ENCODE measurements at places on chromosomes 5 and 9.

- no peaks in the 10 kb centered on the region for H3K4me1 ChIP-seq
- H3K36me3 ChIP-seq, result no peaks in the 10 kb centered on the region
- no peak overlapping the region for H3K27ac ChIP-seq
These were observed 688.0 kb upstream of the SEMA6A start for GRCh38 chr5:117262572-117263131.

- DNase-seq, result no peak
- H3K27me3 ChIP-seq, result no peaks in the 10 kb centered on the region
- no peaks in the 10 kb centered on the region for H3K36me3 ChIP-seq
These were observed 8.8 kb upstream of the GM2A start for GRCh38 chr5:151244206-151244605.

DNA sequence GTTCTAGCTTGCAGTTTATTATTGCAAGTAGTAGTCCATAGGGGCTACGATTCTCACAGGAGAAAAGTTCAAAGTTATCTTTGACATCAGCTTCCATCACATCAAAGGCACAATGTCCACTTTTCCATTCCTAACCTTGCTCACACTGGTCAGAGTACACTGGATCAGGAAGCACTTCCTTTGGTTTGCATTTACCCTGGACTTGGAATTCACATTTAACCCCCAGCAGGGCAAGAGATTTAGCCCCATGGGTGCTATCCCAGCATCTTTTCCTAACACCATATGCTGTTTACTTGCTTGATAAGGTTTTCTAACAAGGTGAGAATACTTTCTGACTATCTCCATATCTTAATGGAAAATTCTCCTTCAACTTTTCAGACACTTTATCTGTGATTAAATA lies 55.6 kb upstream of the ASTN2 start:
- no peaks in the 10 kb centered on the region for H3K4me1 ChIP-seq
- H3K36me3 ChIP-seq, result no peaks in the 10 kb centered on the region
- no peak for DNase-seq
- no peaks in the 10 kb centered on the region for H3K27me3 ChIP-seq

DNA sequence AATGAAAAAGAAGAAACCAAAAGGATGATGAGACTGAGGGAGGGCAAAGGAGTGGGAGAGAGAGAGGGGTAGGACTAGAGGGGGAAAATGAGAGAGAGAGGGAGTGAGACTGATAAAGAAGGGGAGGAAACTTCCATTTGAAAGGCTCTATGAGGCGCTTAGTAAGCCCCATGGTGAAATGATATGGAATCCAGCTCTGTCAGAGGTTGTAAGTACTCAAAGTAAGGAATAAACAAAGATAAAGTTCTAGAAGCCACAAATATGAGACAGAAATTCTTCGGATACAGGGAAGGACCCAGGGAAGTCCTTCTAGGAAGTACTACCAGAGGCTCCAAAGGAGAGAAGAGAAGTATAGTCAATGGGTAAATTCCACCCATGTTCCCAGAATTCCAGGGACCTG lies 21.7 kb upstream of the VLDLR start:
- no peaks in the 10 kb centered on the region for H3K36me3 ChIP-seq
- H3K4me3 ChIP-seq, result no peak overlapping the region
- H3K4me1 ChIP-seq, result peaks cover 11% of the 10 kb centered on the region
- H3K27ac ChIP-seq, result no peak overlapping the region
- no peaks in the 10 kb centered on the region for H3K27me3 ChIP-seq

DNA sequence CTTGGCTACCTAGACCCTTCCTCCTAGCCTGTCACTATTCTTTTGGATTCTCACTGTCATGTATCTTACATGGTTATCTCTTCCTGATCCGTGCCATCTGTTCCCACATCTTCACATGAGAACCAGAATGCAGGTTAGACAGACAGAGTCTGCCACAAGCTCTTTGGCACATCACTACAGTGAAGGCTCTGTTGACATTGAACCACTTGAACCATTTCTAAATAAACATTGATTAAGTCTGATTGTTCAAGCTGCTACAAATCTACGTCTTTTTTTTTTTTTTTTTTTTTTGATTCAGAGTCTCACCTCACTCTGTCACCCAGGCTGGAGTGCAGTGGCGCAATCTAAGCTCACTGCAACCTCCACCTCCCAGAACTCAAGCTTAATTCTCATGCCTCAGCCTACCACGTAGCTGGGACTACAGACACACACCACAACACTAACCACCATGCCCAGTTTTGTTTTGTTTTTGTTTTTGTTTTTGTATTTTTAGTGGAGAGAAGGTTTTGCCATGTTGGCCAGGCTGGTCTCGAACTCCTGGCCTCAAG lies 85.1 kb upstream of the LRRTM2 start:
- peaks cover 27% of the 10 kb centered on the region for H3K4me1 ChIP-seq
- H3K27me3 ChIP-seq, result no peaks in the 10 kb centered on the region
- no peaks in the 10 kb centered on the region for H3K36me3 ChIP-seq
- DNase-seq, result no peak
- no peak overlapping the region for H3K27ac ChIP-seq

DNA sequence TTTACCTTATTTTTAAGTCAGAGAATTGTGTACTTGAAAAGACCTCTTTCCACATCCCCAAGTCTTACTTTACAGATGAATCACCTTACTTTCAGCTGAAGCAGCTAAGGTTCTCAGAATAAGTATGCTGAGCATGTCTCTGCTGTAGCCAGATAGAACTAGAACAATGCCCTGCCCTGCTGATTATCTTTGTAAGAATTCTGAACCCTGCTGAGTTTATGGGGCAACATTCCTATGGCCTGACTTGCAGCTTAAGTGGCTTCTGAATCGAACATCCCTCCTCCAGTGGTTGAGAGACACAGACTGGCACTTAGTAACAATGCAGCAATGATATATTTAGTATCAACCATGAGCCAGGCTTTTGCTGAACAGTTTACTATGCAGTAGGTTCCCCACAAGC lies 592.0 kb upstream of the WWC1 start:
- DNase-seq, result peak; percentile 97
- peaks cover 10% of the 10 kb centered on the region for H3K4me1 ChIP-seq
- H3K36me3 ChIP-seq, result no peaks in the 10 kb centered on the region
- H3K27ac ChIP-seq, result peak overlapping the region; percentile 76
- no peak overlapping the region for H3K4me3 ChIP-seq
- H3K27me3 ChIP-seq, result no peaks in the 10 kb centered on the region

GRCh38 chr9:73280113-73280512 lies 128.4 kb downstream of the ANXA1 start:
- H3K27ac ChIP-seq, result no peak overlapping the region
- no peak overlapping the region for H3K4me3 ChIP-seq
- H3K36me3 ChIP-seq, result no peaks in the 10 kb centered on the region
- H3K27me3 ChIP-seq, result no peaks in the 10 kb centered on the region

DNA sequence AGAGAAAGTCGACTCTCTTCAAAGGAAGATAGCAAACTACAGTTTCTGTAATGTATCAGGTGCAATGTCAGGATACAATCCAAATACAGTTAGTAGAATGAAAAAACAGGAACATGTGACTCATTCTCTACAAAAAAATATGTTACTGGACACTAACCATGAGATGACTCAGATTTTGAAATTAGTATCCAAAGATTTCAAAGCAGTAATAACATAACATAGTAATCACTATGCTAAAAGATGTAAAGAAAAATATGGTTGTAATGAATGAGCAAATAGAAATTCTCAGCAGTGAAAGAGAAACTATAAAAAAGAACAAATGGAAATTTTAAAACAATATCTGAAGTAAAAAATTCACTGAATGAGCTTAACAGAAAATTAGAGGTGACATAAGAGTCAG lies 42.3 kb downstream of the SHOC1 start:
- H3K27me3 ChIP-seq, result no peaks in the 10 kb centered on the region
- no peak overlapping the region for H3K27ac ChIP-seq
- DNase-seq, result peak; percentile 13

GRCh38 chr5:2253040-2253975 lies 370.6 kb upstream of the IRX4 start:
- DNase-seq, result no peak
- H3K27me3 ChIP-seq, result no peaks in the 10 kb centered on the region
- no peak overlapping the region for H3K4me3 ChIP-seq
- H3K27ac ChIP-seq, result no peak overlapping the region
- H3K4me1 ChIP-seq, result no peaks in the 10 kb centered on the region
- H3K36me3 ChIP-seq, result no peaks in the 10 kb centered on the region

DNA sequence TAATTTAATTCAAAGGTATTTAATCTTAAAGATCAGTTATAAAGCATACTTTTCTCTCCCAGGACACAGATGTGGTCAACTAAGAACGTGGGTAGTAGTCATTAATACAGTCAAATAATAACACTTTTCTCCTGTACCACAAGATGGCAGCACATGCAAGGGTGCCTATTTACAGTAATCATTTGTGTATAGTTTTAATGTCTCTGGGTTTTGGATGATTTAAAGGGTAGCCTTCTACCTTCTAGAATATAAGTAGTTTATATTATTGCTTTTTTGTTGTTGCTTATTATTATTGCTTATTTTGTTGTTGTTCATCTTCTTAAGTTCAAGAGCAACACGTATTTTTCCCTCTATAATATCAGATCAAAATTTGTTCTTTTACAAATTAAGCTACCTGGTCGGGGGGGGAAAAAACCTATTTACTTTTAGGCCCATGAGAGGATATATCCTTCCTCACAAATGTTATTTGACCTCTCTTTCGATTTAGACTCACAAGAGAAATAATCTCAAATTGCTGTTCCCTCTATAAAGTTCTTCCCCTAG lies 59.6 kb upstream of the SLC27A6 start:
- DNase-seq, result peak; percentile 81
- no peak overlapping the region for H3K27ac ChIP-seq
- no peaks in the 10 kb centered on the region for H3K36me3 ChIP-seq
- peaks cover 20% of the 10 kb centered on the region for H3K4me1 ChIP-seq
- H3K4me3 ChIP-seq, result no peak overlapping the region
- no peaks in the 10 kb centered on the region for H3K27me3 ChIP-seq

DNA sequence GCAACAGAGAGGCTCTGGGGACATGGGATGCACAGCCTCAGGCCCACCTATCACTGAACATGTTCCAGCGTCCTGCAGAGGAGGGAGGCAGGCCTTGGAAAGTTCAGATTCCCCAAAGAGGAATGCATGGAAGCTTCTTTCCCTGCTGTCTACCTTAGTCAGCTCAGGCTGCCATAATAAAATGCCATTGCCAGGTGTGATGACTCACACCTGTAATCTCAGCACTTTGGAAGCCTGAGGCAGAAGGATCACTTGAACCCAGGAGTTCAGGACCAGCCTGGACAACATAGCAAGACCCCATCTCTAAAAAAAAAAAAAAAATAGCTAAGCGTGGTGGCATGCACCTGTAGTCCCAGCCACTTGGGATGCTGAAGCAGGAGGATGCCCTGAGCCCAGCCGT lies 24.5 kb upstream of the TOR1B start:
- H3K27ac ChIP-seq, result no peak overlapping the region
- no peaks in the 10 kb centered on the region for H3K36me3 ChIP-seq
- no peaks in the 10 kb centered on the region for H3K27me3 ChIP-seq
- no peak for DNase-seq
- no peaks in the 10 kb centered on the region for H3K4me1 ChIP-seq

- H3K27ac ChIP-seq, result no peak overlapping the region
- DNase-seq, result no peak
- no peak overlapping the region for H3K4me3 ChIP-seq
- peaks cover 6% of the 10 kb centered on the region for H3K4me1 ChIP-seq
- H3K27me3 ChIP-seq, result no peaks in the 10 kb centered on the region
- no peaks in the 10 kb centered on the region for H3K36me3 ChIP-seq
These were observed 39.0 kb upstream of the PPP1R26 start for GRCh38 chr9:135440620-135441019.

DNA sequence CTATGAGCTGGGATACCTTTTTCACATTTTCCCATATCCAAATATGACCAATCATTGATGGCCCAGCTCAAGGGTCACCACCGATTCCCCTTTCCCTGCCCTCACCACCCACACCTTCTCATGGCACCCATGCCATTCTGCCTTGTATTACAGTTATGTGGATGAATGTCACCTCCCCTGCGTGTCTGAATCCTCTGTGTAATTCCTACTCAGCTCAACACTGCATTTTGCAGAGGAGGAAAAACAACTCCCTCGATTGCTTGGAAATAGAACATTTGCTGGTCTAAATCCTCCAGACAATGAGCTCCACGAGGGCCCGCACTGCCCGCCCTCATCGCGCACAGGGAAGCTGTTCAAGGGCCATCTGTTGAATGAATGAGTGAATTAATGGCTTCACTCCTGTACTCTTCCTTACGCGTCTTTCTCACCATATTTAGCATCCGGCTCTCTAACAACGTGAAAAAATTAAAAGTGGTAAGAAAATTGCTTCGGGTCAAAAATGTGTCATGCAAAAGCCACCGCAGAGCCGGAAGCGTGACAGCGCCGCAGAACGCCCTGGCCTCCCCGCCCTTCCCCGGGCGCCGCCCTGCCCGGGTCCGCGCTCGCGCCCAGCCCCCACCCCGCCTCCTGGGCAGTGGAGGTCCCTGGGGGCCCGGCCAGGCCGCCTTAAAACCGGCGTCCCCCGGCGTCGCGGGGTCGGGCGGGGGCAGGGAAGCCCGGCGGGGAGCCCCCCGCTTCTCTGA lies 704 bp downstream of the SUSD1 start:
- DNase-seq, result peak; percentile 35
- H3K4me1 ChIP-seq, result no peaks in the 10 kb centered on the region
- H3K27ac ChIP-seq, result no peak overlapping the region
- H3K4me3 ChIP-seq, result peak overlapping the region; percentile 64
- H3K27me3 ChIP-seq, result peaks cover 5% of the 10 kb centered on the region

GRCh38 chr5:137075163-137075970 lies 423.8 kb downstream of the SPOCK1 start:
- H3K36me3 ChIP-seq, result no peaks in the 10 kb centered on the region
- DNase-seq, result peak; percentile 41
- no peaks in the 10 kb centered on the region for H3K27me3 ChIP-seq
- no peak overlapping the region for H3K4me3 ChIP-seq

GRCh38 chr5:43616535-43616934 lies 13.6 kb downstream of the NNT start:
- H3K27me3 ChIP-seq, result no peaks in the 10 kb centered on the region
- peaks cover 44% of the 10 kb centered on the region for H3K36me3 ChIP-seq
- H3K4me3 ChIP-seq, result no peak overlapping the region
- peak; percentile 71 for DNase-seq
- peaks cover 9% of the 10 kb centered on the region for H3K4me1 ChIP-seq

DNA sequence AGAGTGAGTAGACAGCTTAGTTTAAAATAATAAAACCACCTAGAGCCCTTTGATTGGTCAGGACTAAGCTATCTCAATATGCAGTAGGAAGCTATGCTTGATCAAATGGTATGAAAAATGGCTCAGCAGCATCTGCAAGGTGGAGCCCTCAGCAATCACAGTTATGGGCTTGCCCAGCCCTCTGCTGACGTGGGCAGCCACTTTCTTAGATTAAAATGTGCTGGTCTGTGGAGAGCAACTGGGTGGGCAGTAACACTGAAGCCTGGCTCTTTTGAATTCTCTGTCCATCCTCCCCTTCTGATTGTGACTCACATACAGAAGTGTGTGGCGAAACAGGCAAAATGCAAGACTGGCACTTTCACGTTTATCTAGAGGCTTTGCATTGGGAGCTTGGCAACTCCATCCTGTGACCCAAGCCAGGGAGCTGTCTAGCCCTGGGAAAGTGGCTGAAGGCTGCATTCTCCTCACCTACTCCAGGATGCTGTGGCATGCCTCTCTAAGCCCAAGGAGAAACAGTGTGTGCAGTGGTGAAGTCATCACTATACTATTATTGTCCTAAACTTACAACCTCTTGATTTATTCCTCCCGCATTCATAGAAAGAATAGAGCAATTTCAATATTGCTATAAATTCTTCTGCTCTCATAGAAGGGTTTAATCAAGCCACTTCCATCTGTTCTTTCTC lies 61.1 kb downstream of the MED10 start:
- H3K36me3 ChIP-seq, result no peaks in the 10 kb centered on the region
- no peak overlapping the region for H3K27ac ChIP-seq
- no peak overlapping the region for H3K4me3 ChIP-seq
- H3K27me3 ChIP-seq, result no peaks in the 10 kb centered on the region
- H3K4me1 ChIP-seq, result no peaks in the 10 kb centered on the region
